ENCODE measurements at places on chromosomes 2 and 18. TPM values are rescaled to one million over a fixed set of nuclear protein-coding genes. Genes with fewer than 3 reads are reported as not detected.

DNA sequence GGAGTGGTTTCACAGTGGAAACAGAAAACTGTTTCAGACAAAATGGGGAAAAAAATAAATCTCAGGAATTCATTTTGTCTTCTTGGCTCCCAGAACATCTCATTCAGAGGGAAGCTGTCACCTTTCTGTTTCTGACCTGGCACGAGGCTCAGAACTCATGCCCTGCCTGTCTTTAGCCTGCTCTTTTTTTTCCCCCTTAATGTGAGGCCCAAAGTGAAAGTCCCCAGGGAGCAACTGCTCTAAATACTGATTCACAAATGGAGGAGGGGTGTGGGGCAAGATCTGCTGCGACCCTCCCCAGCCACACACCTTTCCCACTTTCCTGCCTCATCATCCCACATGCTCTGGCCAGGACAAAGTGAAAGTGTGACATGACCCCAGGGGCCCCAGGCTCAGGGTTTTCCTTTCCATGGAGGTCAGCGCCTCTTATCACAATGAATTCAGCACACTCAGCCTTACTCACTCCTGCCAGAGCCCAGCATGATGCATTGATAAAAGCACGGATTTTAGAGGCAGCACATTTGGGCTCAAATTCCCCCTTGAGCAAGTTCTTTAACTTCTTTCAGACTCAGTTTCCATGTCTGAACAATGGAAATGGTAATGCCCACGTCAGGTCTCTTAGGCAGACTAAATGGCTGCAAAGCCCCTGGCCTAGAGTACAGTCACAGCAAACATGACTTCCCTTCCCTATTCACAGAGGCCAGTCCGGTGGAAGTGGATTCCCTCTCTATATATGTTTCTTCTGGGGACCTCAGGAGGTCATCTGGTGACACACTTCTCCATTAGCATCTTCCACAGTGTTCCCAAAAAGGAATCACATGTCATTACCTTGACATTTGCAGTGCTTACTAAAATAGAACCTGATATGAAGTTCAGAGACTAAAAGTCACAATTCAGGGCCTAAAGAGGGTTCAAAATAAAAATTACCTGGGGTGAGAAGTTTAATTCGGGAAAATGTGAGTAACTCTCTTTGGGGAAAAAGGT, 55.3 kb upstream of the TMEM163 start:
- DNase-seq: no peak
- H3K27ac ChIP-seq: no peak overlapping the region
- H3K4me1 ChIP-seq: peaks cover 12% of the 10 kb centered on the region
- no peaks in the 10 kb centered on the region for H3K27me3 ChIP-seq
- H3K4me3 ChIP-seq: no peak overlapping the region

DNA sequence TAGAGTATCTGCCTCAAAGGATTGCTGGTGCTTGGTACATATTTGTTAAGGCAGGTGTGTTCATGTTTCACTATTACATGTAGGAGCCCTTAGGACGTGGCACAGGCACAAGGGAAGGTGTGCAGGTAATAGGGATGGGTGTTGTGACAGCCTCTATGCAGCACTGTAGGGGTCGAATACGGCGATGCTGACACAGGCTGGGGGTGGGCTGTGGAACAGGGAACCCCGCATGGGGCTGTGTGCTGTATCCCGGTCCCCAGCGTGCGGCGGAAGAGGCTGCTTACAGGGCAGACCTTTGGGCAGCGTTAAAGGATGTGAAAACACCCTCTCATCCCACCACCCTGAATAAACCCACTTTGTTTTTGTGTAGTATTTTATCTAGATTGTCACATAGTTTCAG, 21.5 kb downstream of the B3GNT2 start:
- no peak overlapping the region for H3K27ac ChIP-seq
- peaks cover under 1% of the 10 kb centered on the region for H3K36me3 ChIP-seq
- no peak overlapping the region for H3K4me3 ChIP-seq

DNA sequence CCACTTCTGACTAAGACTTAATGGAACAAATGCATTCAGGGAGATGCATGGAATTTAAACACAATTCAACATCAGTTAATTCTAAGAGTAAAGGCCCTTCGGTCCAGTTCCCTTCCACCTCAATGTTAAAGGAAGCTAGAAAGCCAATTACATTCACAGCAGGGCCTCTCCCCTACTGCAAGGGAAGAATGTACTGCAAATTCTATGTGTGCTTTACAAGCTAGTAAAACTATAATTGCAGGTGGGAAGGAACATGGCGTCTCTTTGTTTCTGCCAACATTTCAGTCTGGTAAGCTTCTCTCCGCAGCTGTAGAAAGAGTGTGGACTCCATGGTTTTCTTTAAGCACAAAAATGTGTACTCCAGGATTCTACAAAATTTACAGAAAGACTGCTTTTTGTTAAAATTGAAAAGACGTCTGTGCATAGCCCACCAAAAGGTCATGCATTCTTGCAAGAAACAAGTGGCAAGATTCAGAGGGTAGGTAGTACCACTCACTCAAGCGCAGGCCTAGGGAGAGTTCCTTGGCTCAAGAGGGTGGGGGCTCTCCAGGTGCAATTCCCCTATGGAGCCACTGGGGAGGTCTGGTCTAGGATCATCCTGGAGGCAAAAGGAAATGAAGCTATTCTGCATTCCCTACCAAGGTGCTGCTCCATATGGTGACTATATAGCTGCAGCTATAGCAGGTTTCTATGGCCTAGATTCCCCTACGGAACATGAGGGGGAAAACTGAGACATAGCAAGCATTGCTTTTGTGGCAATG, 127.0 kb upstream of the FZD5 start:
- no peaks in the 10 kb centered on the region for H3K27me3 ChIP-seq
- peaks cover 2% of the 10 kb centered on the region for H3K36me3 ChIP-seq
- H3K4me1 ChIP-seq: peaks cover 7% of the 10 kb centered on the region
- DNase-seq: no peak
- H3K27ac ChIP-seq: no peak overlapping the region

GRCh38 chr18:59823596-59824195, 76.1 kb upstream of the PMAIP1 start:
- no peaks in the 10 kb centered on the region for H3K36me3 ChIP-seq
- H3K4me3 ChIP-seq: no peak overlapping the region
- peaks cover 2% of the 10 kb centered on the region for H3K27me3 ChIP-seq
- H3K4me1 ChIP-seq: no peaks in the 10 kb centered on the region
- peak; percentile 88 for DNase-seq

DNA sequence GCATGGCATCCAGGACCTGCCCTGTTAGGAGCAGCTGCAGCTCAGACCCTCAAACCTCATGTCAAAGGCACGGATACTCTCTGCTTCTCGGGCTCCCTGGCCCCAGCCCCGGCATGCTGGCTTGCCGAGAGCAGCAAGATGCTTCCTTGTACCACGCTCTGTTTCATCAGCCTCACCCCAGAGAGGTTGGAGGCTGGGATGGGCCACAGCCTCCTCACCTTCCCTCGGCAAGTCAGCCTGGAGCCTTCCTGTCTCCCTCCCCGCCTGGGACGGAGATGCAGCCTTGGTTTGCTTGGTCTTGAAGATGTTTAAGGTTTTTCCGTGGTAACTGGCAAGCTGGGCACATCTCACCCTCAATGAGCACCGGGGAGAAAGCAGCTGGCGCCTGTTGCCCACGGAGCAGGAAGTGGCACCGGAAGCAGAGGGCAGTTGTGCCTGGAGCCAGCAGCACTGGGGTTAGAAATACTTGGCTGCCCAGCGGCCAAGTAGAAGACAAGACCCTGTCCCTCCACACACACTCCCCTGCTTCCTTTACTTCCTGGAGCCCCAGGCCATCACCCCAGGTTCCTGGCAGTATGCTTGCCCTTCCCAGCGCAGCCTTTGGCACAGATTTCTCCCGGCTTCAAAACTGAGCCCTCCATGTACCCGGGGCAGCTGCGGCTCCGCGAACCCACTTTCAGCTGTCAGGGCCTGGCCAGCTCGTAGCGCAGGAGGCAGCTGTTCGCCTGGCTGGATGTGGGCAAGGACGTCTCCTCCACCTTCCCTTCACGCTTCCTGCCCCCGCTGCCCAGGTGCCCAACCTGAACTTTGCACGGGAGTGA, 17.4 kb downstream of the FBLN7 start:
- no peaks in the 10 kb centered on the region for H3K27me3 ChIP-seq
- peak overlapping the region; percentile 47 for H3K27ac ChIP-seq
- H3K4me3 ChIP-seq: no peak overlapping the region
- H3K36me3 ChIP-seq: no peaks in the 10 kb centered on the region
- peak; percentile 49 for DNase-seq

- no peak for DNase-seq
- no peak overlapping the region for H3K4me3 ChIP-seq
- no peaks in the 10 kb centered on the region for H3K36me3 ChIP-seq
- H3K27ac ChIP-seq: no peak overlapping the region
Measured at GRCh38 chr2:170518911-170519310, 196.2 kb upstream of the SP5 start.

DNA sequence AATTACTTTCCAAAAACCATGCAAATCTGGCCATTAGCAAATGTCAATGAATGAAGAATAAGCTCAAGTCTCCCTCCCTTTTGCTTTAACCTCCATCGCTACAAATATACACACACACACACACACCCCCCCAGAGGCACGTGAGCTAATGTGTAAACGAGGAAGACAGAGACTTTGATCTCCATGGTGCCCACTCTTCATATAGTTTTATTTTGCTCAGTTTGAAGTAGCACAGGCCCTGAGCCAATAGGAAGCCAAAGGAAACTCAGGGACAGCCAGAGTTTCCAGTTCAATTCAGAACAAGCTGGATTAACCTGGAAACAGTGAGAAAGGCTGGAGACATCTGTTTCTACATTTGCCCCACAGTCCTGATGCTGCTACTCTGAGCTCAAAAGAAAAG, 248.4 kb upstream of the MEIS1 start:
- H3K27me3 ChIP-seq: no peaks in the 10 kb centered on the region
- no peaks in the 10 kb centered on the region for H3K36me3 ChIP-seq
- H3K4me1 ChIP-seq: no peaks in the 10 kb centered on the region
- H3K4me3 ChIP-seq: no peak overlapping the region
- peak; percentile 47 for DNase-seq

The FAM228B gene
- 15.3 TPM for polyA plus RNA-seq

DNA sequence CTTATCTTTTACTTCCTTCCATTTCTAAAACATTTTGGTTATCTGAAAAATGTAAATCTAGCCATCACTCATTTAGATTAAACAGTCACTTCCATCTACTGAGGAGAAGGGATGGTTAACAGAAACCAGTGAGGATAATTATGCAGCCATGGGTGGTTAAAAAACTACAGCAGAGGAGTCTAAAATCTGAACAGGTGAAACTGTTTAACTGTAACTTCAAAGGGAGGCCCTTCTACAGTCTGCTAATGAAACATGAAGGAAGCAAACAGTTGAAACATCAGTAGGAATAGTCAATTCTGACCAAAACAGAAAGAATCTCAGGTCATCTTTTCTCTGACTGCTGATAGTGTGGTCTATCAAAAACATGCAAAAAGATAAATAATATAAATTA, 71.0 kb downstream of the DTNB start:
- no peaks in the 10 kb centered on the region for H3K27me3 ChIP-seq
- H3K27ac ChIP-seq: no peak overlapping the region
- no peak overlapping the region for H3K4me3 ChIP-seq
- DNase-seq: no peak
- no peaks in the 10 kb centered on the region for H3K36me3 ChIP-seq
- no peaks in the 10 kb centered on the region for H3K4me1 ChIP-seq

The GLI2 gene
- polyA plus RNA-seq: 11.8 TPM

The POTEJ gene
- not detected for polyA plus RNA-seq

The FBXO15 gene
- polyA plus RNA-seq: 0.92 TPM

DNA sequence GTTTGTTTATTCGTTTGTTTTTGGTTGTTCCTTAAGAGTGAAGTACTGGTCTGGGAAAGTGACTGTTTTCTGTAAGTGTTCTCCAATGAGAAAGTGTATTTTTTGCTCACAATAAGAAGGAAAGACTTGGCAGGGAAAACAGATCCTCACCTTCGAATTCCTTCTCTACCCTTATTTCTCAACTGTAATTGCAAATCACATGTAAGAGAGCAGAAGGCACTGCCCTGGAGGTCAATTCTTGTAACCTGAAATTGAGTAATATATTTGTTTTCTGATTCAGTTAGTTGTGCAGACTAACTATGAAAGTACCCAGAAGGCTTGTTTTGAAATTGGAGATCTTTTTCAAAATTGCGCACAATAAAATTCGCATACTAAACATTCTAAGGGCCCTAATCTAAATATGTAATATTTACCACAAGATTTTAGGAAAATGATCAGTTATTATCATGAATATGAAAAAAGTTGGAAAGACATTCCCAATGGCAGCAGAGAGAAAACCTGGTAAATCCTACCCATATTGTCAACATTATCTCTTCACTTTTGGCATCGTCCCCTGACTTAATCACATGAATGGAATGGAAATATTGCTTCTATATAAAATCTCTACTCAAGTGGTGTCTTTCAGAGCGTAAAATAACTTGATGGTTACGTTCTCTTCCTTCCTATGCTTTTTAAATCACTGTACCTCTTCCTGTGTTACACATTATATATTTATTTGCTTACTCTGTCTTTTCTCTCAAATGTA, 24.1 kb downstream of the TFPI start:
- no peaks in the 10 kb centered on the region for H3K36me3 ChIP-seq
- H3K27ac ChIP-seq: no peak overlapping the region
- no peaks in the 10 kb centered on the region for H3K4me1 ChIP-seq
- no peak for DNase-seq
- no peak overlapping the region for H3K4me3 ChIP-seq
- no peaks in the 10 kb centered on the region for H3K27me3 ChIP-seq

GRCh38 chr18:13269521-13270011, 51.0 kb downstream of the LDLRAD4 start:
- no peak overlapping the region for H3K4me3 ChIP-seq
- peaks cover 2% of the 10 kb centered on the region for H3K36me3 ChIP-seq
- no peaks in the 10 kb centered on the region for H3K27me3 ChIP-seq
- peaks cover 59% of the 10 kb centered on the region for H3K4me1 ChIP-seq
- DNase-seq: peak; percentile 85

GRCh38 chr18:54129448-54130067, 94.9 kb downstream of the MBD2 start:
- H3K27me3 ChIP-seq: no peaks in the 10 kb centered on the region
- no peaks in the 10 kb centered on the region for H3K4me1 ChIP-seq
- no peaks in the 10 kb centered on the region for H3K36me3 ChIP-seq

DNA sequence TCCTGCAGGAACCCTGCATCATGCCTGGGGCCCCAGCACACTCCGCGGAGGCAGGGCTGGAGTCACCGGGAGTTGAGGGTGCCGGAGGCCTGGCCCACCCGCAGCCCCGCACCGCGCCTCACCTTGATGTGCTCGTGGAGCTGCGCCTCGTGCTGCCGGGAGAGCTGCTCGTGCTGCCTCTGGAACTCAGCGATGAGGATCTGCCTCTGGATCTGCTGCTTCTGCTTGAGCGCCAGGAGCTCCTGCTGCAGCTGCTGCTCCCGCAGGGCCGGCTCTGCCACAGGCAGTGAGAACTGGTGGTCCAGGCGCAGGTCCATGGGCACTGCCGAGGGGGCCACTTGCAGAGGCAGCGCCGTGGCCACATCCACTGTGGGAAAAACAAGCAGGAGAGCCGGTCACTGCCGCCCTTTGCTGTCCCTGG, 211.1 kb downstream of the HDAC4 start:
- H3K4me3 ChIP-seq: no peak overlapping the region
- H3K36me3 ChIP-seq: peaks cover 44% of the 10 kb centered on the region
- DNase-seq: no peak
- no peak overlapping the region for H3K27ac ChIP-seq
- H3K4me1 ChIP-seq: peaks cover 23% of the 10 kb centered on the region

GRCh38 chr2:160111951-160112798, 49.8 kb upstream of the PLA2R1 start:
- H3K27me3 ChIP-seq: no peaks in the 10 kb centered on the region
- no peak for DNase-seq
- no peaks in the 10 kb centered on the region for H3K36me3 ChIP-seq
- H3K4me3 ChIP-seq: no peak overlapping the region
- no peaks in the 10 kb centered on the region for H3K4me1 ChIP-seq

Data from muscle of leg (tissue), 16 donors.